ENCODE measurements at places on chromosomes 3 and 15.

GRCh38 chr3:193744048-193744821 is 151.2 kb downstream of the OPA1 start:
- no peak for DNase-seq

GRCh38 chr3:111128884-111129283 is 57.3 kb downstream of the NECTIN3 start:
- DNase-seq: no peak

DNA sequence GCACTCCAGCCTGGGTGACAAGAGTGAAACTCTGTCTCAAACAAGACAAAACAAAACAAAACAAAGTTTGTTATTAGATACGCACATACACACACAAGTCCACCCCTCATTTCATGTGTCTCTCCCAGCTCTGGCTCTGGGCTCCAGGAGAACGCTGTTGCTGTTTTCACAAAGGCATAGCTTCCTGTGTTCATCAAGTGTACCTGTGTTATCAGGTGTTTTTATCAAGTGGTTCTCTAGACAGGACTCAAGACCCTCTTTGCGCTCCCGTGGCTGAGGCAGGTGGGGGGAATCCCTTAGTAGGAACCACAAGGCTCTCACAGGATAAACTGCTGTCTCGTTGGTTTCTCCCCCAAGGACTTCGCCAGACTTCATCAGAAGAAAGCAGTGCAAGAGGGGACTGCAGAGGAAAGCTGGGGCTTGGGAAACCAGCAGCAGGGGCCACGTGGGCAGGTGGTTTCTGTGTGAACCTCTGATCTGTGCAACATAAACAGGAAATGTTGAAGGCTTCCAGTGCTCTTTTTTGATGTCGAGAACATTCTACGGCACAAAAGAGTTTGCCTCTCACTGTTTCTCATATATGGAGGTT is 6.9 kb upstream of the PPP1R2 start:
- DNase-seq: no peak

DNA sequence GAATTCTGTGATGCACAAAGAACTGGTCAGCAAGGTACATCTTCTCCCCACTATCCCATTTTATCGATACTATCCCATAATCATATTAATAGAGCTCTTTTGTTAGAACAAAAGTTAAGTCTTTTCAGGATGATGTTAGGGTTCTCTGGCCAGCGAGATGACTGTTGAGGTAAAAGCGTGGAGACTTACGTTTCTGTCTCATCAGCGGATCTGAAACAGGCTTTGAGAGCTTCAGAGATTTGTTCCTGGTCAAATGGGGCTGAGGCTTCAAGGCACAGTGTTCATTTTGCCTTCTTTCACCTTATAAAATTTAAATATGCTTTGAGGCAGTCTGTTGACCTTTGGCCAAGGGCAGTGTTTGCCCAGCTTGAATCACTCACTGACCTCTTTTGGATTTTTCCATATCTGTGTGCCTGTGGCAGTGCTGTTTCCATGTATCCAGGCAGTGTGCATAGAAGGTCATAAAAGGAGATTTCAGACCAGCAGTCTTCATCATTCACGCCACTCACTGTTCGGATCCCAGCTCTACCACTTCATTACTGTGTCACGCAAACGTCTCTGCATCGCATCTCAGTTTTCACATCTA is 3.1 kb downstream of the ADAMTSL3 start:
- no peak for DNase-seq

DNA sequence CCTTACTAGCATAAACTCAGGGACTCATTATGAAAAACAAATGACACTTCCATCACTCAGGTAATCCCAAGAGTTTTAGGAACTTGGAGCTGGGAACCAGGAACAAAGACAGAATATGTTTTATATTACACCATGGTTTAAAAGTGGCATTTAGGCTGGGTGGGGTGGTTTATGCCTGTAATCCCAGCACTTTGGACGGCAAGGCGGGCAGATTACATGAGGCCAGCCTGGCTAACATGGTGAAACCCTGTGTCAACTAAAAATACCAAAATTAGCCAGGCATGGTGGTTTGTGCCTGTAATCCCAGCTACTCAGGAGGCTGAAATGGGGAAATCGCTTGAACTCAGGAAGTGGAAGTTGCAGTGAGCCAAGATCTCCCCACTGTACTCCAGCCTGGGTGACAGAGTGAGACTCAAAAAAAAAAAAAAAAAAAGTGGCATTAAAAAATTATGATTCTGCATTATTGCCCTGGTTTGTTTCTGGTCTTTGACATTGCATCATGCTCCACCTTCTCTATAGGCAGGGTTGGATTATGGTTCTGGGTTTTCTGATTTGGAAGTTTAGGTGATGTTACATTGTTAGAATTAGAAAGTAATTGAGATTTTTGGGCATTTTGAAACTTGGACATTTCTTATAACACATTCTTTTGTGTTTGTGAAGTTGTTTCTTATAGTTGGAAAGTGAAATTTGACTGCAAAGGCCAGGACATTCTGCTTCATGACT is 19.0 kb downstream of the SQOR start:
- DNase-seq: no peak

DNA sequence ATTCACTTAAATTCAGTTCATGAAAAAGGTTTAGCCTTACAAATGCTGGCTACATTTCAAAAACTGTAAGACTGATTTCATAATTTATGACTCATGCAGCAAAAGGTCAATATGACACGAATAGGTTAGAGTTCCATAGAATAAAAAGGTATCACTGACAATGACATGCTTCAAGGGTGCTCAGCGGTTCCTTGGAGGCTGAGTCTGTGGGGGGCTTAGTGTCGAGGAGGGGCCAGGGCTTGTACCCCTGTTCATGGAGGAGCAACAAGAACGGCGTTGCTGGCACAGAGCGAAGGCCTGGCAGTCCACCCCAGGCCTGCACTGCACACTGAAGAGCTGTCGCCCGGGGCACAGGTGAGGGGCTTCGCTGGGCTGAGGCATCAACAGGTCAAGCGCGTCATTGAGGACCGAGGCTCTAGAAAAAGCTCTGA is 174.2 kb downstream of the NR1D2 start:
- DNase-seq: no peak

DNA sequence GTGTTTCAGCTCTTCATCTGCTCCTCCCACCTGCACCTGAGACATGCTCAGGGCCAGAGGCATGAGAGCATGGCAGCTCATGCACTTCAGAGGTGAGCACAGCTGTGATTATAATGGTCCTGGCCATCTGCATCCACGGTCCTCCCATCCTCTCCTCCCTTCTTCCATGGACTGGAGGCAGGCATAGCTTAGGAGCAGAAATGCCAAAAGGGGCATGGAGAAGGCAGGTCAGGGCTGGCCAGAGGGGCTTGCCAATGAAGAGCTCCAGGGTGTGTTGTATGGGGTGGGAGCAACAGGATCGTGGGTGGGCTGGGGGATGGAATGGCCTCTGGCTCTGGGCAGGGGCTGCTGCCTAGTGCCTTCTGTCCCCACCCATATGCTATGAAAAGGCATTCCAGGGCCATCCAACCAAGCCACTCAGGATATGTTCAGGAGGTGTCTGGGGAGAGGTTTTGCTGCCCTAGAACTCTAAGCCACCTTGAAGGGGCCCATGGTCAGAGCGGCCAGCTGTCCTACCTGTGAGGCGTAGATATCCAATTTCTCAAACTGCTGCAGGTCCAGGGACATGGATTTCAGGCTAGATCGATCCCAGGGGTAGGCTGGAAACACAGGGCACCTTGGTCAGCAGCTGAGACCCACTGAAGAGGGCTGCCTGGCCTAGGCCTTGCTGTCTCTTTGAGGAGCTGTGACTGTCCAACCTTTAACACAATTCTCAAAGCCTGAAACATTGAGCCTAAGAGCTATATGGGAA is 26.1 kb downstream of the KY start:
- no peak for DNase-seq

DNA sequence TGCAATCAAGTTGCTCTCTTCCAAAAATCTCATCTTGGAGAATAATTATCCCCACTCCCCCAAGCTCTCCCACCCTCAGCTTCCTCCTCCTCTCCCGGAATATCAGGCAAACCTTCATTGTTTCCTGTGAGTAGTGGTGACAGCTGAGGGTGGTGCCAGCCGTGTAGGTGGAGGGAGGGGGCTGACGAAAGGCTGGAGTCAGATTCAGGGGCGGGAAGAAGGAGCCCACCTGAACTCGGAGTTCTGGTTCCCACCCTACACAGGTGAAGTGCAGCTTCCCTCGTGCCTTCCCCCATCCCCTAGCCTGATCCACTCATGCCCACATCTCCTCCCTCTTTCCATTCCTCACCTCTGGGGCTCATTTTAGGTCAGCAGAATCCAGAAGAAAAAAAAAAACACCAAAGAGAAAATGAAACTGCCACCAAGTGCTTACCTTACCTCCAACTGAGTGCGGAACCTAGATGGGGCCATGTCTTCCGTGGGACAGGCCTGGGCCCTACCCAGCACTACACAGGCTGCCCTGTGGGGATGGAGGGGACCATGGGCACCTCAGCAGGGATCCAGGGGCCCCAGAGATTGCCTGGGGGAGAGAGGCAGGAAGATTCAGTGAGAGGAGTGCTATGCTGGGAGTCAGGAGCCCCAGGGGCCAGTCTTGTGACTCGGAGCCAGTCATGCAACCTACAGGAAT is 81.3 kb downstream of the ADCY5 start:
- DNase-seq: no peak

DNA sequence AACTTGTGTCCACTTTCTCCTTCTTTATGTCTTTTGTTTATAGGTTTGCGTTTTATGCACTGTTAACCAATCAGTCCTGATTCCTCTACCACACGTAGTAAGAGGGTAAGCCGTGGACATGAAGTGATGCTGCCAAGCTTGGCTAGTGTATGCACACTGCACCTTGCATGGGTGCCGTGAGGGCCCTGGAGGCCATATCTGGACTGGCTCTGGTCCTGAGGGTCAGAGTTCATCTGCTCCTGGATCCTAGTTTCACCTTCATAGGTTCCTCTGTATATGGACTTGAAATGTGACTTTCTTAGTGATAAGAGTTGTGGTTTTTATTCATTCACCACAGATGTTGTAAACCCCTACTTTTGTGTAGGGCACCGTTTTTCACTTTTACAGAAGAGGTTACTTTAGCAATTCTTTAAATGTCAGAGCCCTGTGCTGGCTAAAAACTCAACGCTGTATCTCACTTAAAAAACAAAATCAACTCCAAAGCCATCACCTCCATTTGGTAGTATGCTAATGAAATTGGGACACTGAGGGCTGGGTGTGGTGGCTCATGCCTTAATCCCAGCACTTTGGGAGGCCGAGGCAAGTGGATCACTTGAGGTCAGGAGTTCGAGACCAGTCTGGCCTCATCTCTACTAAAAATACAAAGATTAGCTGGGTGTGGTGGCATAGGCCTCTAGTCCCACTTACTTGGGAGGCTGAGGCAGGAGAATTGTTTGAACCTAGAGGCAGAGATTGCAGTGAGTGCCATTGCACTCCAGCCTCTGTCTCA is 22.9 kb downstream of the SIAH2 start:
- DNase-seq: no peak

- no peak for DNase-seq
Measured at GRCh38 chr15:70795311-70795665, 31.9 kb upstream of the UACA start.

GRCh38 chr3:60140160-60140559 is 1090.3 kb upstream of the CFAP20DC start:
- DNase-seq: no peak

DNA sequence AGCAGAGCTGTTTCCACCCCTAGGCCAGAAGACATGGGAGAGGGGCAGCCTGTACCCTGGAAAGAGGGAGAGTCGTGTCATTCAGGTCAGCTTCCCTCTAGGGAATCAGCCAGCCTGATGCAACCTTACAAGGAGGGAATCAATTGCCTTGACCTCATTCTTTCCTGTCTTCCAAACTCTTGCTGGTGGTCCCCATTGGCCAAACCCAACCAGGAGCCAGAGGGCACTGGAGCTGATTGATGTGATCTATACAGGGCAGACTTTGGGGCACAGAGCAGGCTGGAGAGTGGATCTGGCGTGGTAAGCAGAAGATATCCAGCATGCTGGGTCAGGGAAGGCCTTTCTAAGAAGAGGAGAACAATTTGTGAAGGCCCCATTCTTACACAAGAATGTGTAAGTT is 19.1 kb upstream of the MAGEF1 start:
- DNase-seq: no peak

GRCh38 chr3:102225407-102226132 is 209.2 kb upstream of the ZPLD1 start:
- no peak for DNase-seq

- DNase-seq: no peak
Measured at GRCh38 chr15:78103406-78104118, 11.2 kb downstream of the SH2D7 start.

Measured in hypothalamus (tissue), 51 donors.